T-cell (primary cell): ENCODE measurements at places on chromosomes 16 and 17.

- no peaks in the 10 kb centered on the region for H3K4me1 ChIP-seq
- H3K4me3 ChIP-seq = no peak overlapping the region
- H3K36me3 ChIP-seq = no peaks in the 10 kb centered on the region
These were observed 12.9 kb downstream of the RPUSD1 start for GRCh38 chr16:775236-775796.

DNA sequence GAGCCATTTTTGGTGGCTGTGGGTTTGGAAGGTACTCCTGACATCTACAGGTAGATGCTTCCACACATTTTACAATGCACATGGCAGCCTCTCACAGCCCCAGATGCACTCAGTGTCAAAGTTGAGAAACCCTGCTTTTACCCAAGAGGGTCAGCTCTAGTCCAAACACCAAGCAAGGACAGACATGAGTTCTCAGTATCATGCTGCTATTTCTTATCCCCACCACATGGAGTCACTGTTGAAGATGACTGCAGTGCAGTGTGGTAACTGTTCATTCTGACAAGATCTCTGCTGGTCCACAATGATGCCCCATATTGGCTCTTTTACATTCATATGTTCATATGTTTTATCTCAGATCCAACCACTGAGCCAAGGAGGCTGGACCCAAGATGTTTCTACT is 50.5 kb upstream of the SALL1 start:
- H3K36me3 ChIP-seq = no peaks in the 10 kb centered on the region
- no peaks in the 10 kb centered on the region for H3K4me1 ChIP-seq
- DNase-seq = no peak
- H3K4me3 ChIP-seq = no peak overlapping the region
- no peaks in the 10 kb centered on the region for H3K27me3 ChIP-seq

DNA sequence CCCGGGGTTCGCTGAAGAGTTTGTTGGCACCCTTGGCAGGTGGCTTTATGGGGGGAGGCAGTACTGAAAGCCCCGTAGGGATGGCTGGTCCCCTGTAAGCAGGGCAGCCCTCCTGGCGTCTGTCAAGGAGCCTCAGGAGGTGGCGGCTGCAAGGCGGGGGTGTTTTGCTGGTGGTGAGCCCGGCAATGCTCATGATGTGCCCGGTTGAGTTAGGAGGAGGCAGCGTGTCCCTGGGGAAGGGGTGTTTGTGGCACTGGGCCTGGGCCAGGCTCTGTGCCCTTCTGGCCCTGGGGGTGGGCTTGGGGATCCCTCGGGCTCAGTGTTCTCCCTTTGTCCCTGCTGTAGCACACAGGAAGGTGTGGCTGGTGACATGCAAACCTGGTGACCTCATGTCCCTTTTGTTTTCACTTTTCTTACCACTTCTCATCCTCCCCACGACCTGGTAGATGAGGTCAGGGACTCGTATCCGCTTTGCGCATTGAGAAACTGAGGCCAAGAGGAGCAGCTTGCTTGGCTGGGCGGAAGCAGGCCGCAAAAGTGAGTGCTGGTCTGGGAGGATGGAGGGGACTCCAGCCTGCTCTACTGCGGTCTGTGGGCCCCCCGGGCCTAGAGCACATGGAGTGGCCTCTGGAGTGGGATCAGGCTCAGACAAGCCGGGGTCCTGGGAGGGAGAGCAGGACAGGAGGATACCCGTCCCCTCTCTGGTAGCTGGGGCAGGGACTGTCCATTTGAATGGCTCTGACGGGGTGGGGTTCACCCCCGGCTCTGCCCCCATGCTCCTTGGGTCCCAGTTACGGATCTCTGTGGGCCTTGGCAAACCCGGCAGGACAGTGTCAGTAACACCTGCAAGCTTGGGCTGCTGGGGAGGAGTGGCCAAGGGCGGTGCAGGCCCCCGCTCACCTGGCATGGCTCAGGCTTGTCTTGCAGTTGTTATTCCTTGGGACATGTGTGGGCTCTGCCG is 2.2 kb downstream of the SNN start:
- peak overlapping the region; percentile 61 for H3K27ac ChIP-seq
- H3K4me1 ChIP-seq = peaks cover 42% of the 10 kb centered on the region
- no peaks in the 10 kb centered on the region for H3K36me3 ChIP-seq
- peak overlapping the region; percentile 83 for H3K4me3 ChIP-seq

DNA sequence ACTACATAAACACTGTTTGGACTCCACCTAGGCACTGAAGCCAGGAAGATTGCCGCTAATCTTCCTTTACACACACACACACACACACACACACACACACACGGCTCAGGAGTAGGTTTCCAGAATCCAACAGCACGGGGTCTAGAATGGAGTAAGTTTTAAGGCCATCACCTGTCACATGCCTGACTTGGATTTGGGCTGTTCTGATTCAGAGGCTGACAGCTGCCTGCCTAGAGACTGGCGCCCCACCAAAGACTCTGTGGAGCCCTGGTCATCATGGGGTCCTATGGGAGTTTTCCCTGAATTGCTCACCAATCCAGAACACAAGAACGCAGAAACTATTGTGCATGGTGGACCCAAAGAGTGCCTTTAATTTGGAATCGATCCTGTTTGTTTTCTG is 10.9 kb downstream of the CDRT4 start:
- no peak overlapping the region for H3K4me3 ChIP-seq
- no peak overlapping the region for H3K27ac ChIP-seq
- no peak for DNase-seq
- no peaks in the 10 kb centered on the region for H3K4me1 ChIP-seq

- DNase-seq = no peak
- H3K27ac ChIP-seq = no peak overlapping the region
- H3K36me3 ChIP-seq = peaks cover 22% of the 10 kb centered on the region
- H3K4me1 ChIP-seq = peaks cover 6% of the 10 kb centered on the region
- no peaks in the 10 kb centered on the region for H3K27me3 ChIP-seq
These were observed 38.5 kb downstream of the MPRIP start for GRCh38 chr17:17080781-17081180.

GRCh38 chr16:9443864-9444263 is 352.4 kb downstream of the HAPSTR1 start:
- H3K4me1 ChIP-seq = no peaks in the 10 kb centered on the region
- no peaks in the 10 kb centered on the region for H3K36me3 ChIP-seq
- DNase-seq = no peak
- H3K27me3 ChIP-seq = no peaks in the 10 kb centered on the region
- no peak overlapping the region for H3K27ac ChIP-seq

- DNase-seq = no peak
- no peak overlapping the region for H3K4me3 ChIP-seq
- H3K36me3 ChIP-seq = peaks cover 23% of the 10 kb centered on the region
- no peak overlapping the region for H3K27ac ChIP-seq
- no peaks in the 10 kb centered on the region for H3K27me3 ChIP-seq
- H3K4me1 ChIP-seq = no peaks in the 10 kb centered on the region
These were observed 8.5 kb downstream of the SGF29 start for GRCh38 chr16:28562199-28562598.

GRCh38 chr17:50278526-50279180 is 4.4 kb downstream of the TMEM92 start:
- no peaks in the 10 kb centered on the region for H3K36me3 ChIP-seq
- H3K4me3 ChIP-seq = no peak overlapping the region
- no peaks in the 10 kb centered on the region for H3K4me1 ChIP-seq
- no peak for DNase-seq
- H3K27me3 ChIP-seq = no peaks in the 10 kb centered on the region

DNA sequence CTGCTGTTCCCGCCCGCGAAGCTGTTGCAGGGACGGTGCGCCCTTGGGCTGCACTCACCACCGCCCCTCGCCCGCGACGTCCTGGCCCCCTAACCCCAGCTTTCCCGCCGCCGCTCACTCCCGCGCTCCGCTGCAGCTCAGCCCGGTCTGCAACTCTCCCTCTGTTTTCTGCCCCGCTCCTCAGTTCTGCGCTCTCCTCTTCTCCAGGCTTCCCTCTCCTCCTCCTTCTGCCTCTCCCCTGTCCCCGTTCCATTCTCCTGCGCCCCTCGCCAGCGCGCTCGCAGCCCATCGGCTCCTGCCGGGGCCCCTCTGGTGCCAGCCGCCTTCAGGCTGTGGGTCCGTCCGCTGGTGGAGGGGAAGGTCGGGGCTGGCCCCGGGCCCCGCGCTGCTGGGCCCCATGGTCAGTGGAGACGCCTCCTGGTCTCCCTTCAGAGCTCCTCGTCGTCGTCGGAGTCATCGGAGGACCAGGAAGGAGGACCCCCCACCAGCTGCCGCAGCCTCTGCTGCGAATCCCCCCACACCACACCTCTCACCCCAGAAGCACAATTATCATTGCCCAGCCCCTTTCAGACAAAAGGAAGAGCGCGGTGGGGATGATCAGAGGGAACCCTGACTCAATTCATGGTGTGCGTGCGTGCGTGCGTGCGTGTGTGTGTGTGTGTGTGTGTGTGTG is 223.2 kb upstream of the FOXF1 start:
- DNase-seq = no peak
- no peak overlapping the region for H3K4me3 ChIP-seq
- H3K4me1 ChIP-seq = no peaks in the 10 kb centered on the region
- peaks cover 70% of the 10 kb centered on the region for H3K27me3 ChIP-seq

GRCh38 chr17:36934144-36934691 is 3.1 kb upstream of the LHX1 start:
- peaks cover 28% of the 10 kb centered on the region for H3K4me1 ChIP-seq
- H3K27me3 ChIP-seq = peaks cover 100% of the 10 kb centered on the region
- H3K4me3 ChIP-seq = no peak overlapping the region
- H3K27ac ChIP-seq = no peak overlapping the region
- no peak for DNase-seq

- no peaks in the 10 kb centered on the region for H3K4me1 ChIP-seq
- H3K27me3 ChIP-seq = no peaks in the 10 kb centered on the region
- H3K27ac ChIP-seq = no peak overlapping the region
- no peak overlapping the region for H3K4me3 ChIP-seq
- H3K36me3 ChIP-seq = no peaks in the 10 kb centered on the region
These were observed 32.6 kb downstream of the CNTNAP4 start for GRCh38 chr16:76309639-76310335.

- H3K4me1 ChIP-seq = no peaks in the 10 kb centered on the region
- H3K4me3 ChIP-seq = no peak overlapping the region
- no peaks in the 10 kb centered on the region for H3K36me3 ChIP-seq
- no peak for DNase-seq
These were observed 107.6 kb downstream of the KCNJ2 start for GRCh38 chr17:70276906-70277305.

DNA sequence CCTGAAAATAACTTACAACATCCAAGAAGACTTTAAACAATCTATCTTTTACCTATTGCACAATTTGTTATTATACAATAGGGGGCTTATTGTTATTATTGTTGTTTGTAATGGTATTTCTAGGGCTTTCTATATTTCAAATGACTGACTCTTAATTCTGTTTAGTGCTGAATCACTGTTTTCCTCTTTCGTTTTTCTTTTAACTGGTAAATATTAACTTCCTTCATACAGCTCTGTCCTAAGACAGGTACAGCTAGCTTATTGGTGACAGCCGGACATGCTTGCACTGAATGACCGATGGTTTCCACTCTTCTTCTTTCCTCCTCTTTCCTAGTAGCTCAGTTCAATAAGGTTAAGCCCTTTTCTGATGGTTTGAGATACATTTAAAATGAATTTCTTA is 11.6 kb downstream of the KRTAP9-7 start:
- no peak overlapping the region for H3K4me3 ChIP-seq
- peaks cover 5% of the 10 kb centered on the region for H3K4me1 ChIP-seq
- H3K36me3 ChIP-seq = no peaks in the 10 kb centered on the region
- H3K27me3 ChIP-seq = no peaks in the 10 kb centered on the region
- DNase-seq = no peak

- H3K27me3 ChIP-seq = no peaks in the 10 kb centered on the region
- H3K4me1 ChIP-seq = no peaks in the 10 kb centered on the region
- H3K27ac ChIP-seq = no peak overlapping the region
- no peak for DNase-seq
- H3K36me3 ChIP-seq = peaks cover 40% of the 10 kb centered on the region
These were observed 31.1 kb downstream of the SGSM2 start for GRCh38 chr17:2368359-2368758.

GRCh38 chr17:17036524-17036998 is 5.7 kb upstream of the MPRIP start:
- H3K4me3 ChIP-seq = no peak overlapping the region
- H3K4me1 ChIP-seq = peaks cover 4% of the 10 kb centered on the region
- peaks cover 2% of the 10 kb centered on the region for H3K27me3 ChIP-seq
- no peak for DNase-seq
- no peaks in the 10 kb centered on the region for H3K36me3 ChIP-seq

GRCh38 chr16:86307514-86307903 is 202.8 kb upstream of the FOXF1 start:
- DNase-seq = no peak
- no peak overlapping the region for H3K4me3 ChIP-seq
- no peaks in the 10 kb centered on the region for H3K4me1 ChIP-seq
- H3K27me3 ChIP-seq = peaks cover 14% of the 10 kb centered on the region
- H3K36me3 ChIP-seq = no peaks in the 10 kb centered on the region
- H3K27ac ChIP-seq = no peak overlapping the region

GRCh38 chr16:65119901-65120401 is 1.9 kb downstream of the CDH11 start:
- DNase-seq = no peak
- no peak overlapping the region for H3K4me3 ChIP-seq
- H3K4me1 ChIP-seq = no peaks in the 10 kb centered on the region
- no peaks in the 10 kb centered on the region for H3K36me3 ChIP-seq
- no peak overlapping the region for H3K27ac ChIP-seq
- H3K27me3 ChIP-seq = peaks cover 12% of the 10 kb centered on the region

GRCh38 chr16:27677263-27677662 is 127.3 kb downstream of the KATNIP start:
- H3K36me3 ChIP-seq = peaks cover 31% of the 10 kb centered on the region
- H3K4me3 ChIP-seq = no peak overlapping the region
- H3K27ac ChIP-seq = no peak overlapping the region
- no peaks in the 10 kb centered on the region for H3K4me1 ChIP-seq
- H3K27me3 ChIP-seq = no peaks in the 10 kb centered on the region

DNA sequence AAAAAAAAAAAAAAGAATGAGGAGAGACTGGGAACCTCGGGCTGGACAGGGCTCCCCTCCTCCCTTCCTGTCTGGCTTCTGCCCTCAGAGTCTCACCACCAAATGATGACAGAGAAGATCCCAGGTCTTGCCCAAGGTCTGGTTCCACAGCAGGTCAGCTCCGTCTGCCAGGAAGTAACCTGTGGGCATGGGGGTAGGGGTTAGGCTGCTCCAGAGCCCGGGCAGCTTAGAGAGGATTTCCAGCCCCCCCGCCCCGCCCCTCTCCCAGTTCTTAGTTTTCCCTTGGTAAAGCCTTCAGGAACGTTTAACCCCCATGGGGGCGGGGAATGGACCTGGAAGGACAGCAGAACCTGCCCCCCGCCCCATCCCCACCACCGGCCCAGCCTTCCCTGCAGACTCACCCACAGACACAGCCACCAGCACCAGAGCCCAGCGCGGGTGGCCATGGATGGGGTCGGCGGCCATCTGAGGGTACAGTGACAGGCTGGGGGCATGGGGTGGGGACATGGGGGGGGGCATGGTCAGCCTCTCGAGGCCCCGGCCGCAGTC is 700 bp downstream of the TLCD2 start:
- peak overlapping the region; percentile 53 for H3K4me3 ChIP-seq
- H3K36me3 ChIP-seq = no peaks in the 10 kb centered on the region
- DNase-seq = no peak
- H3K4me1 ChIP-seq = peaks cover 14% of the 10 kb centered on the region
- no peak overlapping the region for H3K27ac ChIP-seq
- H3K27me3 ChIP-seq = peaks cover 4% of the 10 kb centered on the region
